ENCODE measurements at places on chromosomes 3 and 15. TPM values are rescaled to one million over a fixed set of nuclear protein-coding genes. Genes with fewer than 3 reads are reported as not detected.

DNA sequence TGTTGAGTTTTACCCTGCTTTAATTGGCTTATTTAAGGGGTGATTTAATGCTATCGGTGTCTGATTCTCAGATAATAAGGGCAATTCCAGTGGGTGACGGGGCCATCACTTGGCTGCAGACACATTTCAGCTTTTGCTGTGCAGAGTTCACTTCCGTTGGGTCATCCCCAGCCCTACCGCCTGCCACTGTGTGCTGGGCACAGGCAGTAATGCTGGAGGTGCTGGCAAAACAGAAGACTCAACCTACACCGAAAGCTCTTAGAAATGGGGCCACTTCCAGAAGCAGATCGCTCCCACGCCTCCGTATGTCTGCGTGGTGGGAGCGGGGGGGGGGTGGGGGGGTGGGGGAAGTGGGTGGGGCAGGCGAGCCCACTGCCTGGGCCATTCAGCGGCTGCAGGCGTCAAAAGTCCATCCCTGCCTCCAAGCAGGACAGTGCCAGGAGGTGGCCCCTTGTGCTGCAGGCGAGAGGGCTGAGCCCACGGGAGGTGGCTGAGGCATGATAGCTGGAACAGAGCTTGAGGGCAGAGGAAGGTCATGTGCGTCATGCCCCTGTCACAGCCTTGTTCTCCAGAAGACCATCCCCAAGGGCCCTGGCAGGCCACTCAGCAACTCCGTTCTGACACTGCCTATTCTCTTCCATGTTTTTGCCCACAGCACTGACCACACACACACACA lies 128.3 kb downstream of the ATP10A start:
- no peak for DNase-seq

DNA sequence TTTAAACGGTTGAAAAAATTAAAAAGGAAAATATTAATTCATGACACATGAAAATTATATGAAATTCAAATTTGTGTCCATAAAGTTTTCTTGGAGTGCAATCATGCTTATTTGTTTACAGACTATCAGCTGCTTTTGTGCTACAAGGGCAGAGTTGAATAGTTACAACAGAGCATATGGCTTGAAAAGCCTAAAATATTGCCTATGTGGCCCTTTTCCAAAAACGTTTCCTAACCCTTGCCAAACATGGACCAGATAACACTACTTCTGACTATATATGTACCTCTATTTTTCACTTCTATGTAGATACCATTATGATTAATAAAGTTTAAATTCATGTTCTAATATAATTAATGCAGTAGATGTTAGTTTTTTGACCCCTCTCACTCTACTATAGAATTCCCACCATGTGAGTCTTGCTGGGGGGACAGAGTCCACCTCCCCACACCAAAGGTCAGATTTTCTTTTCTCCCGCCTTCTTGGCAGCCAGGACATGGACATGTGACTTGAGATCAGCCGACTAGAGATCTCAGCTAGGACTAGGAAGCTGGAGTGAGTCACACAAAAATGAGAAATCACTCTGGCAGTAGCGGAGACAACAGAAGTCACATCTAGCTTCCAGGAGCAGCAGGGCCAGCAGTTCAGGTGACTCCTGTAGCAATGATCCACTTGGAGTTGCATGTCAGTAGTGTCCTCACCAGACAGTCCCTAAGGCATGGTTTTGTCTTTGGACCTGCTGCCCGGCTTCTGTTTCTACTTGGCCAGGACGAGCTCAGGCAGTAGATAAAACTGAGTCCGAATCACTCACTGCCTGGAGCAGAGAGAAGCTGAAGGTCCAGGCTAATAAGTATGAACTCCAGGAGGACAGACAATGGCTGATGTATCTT lies 22.4 kb downstream of the CIAO2A start:
- no peak for DNase-seq

GRCh38 chr3:161020256-161020655 lies 84.9 kb downstream of the B3GALNT1 start:
- no peak for DNase-seq

The PRR20G gene
- 0.67 TPM for polyA plus RNA-seq
